HFFc6 (cell line): ENCODE measurements at places on chromosomes 4 and X.

DNA sequence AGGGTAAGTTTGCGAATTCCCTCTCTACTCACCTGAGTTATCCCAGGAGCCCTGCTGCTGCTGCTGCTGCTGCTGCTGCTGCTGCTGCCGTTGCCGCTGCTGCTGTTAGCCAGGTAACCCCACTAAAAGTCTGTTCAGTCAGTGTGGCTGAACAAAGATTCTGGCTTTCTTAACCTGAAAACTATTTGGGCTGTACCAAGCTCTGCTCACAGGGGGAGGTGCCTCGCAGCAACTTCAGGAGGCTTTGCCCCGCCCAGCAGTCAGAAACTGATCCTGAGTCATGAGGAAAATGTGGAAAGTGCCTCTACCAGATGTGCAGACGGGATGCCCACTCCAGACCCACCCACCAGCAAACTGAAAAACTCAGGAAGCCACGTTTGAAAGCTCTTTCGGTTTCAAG, at the start of gene CAPN6:
TSS of gene CAPN6 (minus strand) at position 145 of the 400 bp plus-strand sequence. CDS start 6,547 bp downstream, outside the sequence.
- no peak within 1 kb of the TSS for H3K27ac ChIP-seq
- H3K36me3 ChIP-seq: no peaks in the 10 kb centered on the region
- no peak for DNase-seq
- peaks cover 2% of the 10 kb centered on the region; the same call in 1 of the 2 replicates for H3K27me3 ChIP-seq
- H3K4me1 ChIP-seq: no peaks in the 10 kb centered on the region

DNA sequence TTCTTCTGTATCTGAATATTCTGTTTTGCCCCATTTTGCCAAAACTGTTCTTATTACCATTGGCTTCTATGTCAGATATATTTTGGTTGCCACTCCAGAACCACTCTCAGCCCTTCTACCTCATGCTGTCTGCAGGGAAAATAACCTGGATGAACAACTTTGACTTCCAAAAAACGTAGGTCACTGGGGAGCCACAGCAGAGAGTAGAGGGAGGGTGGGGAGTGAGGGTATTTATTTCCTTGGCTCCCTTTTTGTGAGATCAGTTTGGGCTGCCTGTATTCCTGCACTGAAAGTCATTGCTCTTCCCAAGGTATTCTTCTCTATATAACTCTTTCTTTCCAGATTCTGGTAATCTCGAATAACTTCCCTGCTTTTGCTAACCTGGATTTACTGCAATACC, 6.3 kb downstream of the BMPR1B start:
- DNase-seq: no peak
- no peaks in the 10 kb centered on the region for H3K36me3 ChIP-seq
- H3K4me3 ChIP-seq: no peak overlapping the region
- peaks cover 44% of the 10 kb centered on the region for H3K27me3 ChIP-seq

GRCh38 chr4:122747883-122748282, 15.4 kb downstream of the BBS12 start:
- peak overlapping the region; percentile 34; the same call in 1 of the 2 replicates for H3K27ac ChIP-seq
- peak; percentile 63 for DNase-seq

DNA sequence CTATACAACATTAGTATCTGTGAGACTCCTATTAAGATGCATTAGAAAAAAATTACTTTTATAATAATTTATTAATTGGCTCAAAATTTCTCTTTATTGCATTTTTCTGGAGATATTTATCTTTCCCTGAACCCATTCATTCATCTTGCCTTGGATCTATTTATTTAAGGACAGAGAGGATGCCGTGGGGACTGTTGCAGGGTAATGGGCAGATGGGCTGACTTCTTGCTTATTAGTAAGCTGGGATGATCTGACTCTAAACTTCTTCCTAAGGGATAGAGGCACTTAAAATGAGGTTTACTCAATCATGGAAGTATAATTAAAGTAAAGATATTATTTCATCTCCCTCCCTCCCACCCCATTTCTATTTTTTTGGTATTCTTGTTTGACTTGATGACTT, 18.2 kb upstream of the ANK2 start:
- DNase-seq: no peak
- peaks cover 3% of the 10 kb centered on the region for H3K27me3 ChIP-seq
- no peaks in the 10 kb centered on the region for H3K4me1 ChIP-seq
- H3K36me3 ChIP-seq: no peaks in the 10 kb centered on the region
- no peak overlapping the region for H3K27ac ChIP-seq

DNA sequence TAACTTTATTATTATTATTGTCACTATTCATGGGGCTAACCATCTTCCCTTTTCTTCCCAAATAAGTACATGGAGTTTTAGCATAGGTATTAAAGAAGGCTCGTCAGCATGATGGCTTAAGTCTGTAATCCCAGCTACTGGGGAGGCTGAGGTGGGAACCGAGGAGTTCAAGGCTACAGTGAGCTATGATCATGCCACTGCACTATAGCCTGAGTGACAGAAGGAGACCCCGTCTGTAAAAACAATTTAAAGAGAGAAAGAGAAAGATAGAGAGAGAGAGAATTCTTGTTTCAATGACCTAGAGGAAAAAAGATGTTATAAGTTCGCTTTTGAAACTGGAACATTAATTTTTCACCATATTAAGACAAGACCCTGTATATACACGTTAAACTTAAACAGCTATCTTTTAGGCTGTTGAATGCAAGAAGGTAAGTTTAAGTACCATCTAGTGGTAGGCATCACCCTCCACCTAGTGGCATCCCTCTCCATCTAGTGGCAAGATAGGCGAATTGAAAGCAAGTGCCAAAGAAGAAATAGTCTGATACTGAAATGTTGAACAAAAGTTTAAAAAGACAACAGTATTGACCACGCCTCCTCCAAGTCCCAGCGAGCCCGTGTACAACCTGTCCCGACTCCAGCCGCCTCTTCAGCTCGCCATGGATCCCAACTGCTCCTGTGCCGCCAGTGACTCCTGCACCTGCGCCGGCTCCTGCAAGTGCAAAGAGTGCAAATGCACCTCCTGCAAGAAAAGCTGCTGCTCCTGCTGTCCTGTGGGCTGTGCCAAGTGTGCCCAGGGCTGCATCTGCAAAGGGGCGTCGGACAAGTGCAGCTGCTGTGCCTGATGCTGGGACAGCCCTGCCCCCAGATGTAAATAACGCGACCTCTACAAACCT, 26.0 kb upstream of the YTHDC1 start:
- H3K27ac ChIP-seq: no peak overlapping the region
- H3K4me3 ChIP-seq: peak overlapping the region; percentile 80
- peaks cover 41% of the 10 kb centered on the region for H3K4me1 ChIP-seq
- peaks cover 3% of the 10 kb centered on the region; the same call in 1 of the 2 replicates for H3K27me3 ChIP-seq

- H3K4me3 ChIP-seq: no peak overlapping the region
- DNase-seq: no peak
- no peak overlapping the region for H3K27ac ChIP-seq
- no peaks in the 10 kb centered on the region for H3K36me3 ChIP-seq
- no peaks in the 10 kb centered on the region; the same call in 1 of the 2 replicates for H3K27me3 ChIP-seq
- no peaks in the 10 kb centered on the region; the same call in 1 of the 2 replicates for H3K4me1 ChIP-seq
Measured at GRCh38 chr4:25834411-25835107, 28.2 kb downstream of the SEL1L3 start.

- H3K4me3 ChIP-seq: peak overlapping the region; percentile 98
- H3K4me1 ChIP-seq: peaks cover 38% of the 10 kb centered on the region
- no peaks in the 10 kb centered on the region; the same call in 1 of the 2 replicates for H3K27me3 ChIP-seq
- H3K27ac ChIP-seq: no peak overlapping the region
- no peak for DNase-seq
Measured at GRCh38 chr4:107721436-107722100, 1.5 kb upstream of the PAPSS1 start.

DNA sequence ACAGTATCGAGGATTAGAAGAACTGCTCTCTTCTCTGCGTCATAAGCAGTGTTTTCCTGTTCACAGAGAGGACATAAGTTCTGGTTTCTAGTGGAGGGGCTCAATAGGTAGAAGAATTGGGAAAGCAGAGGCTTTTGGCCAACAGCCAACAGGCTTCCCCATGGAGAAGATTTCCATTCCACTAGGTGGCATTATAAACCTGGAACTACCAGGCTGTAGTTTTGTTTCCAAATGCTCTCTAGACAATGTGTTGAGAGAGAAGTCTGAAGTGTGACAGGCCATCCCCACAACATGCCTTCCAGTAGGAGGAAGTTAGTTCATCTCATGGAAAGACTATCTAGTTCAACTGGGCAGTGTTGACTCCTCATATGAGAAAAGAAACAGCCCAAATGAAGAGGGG, 63.8 kb upstream of the ANXA10 start:
- DNase-seq: peak; percentile 51
- no peak overlapping the region for H3K4me3 ChIP-seq
- no peaks in the 10 kb centered on the region for H3K27me3 ChIP-seq
- peaks cover 4% of the 10 kb centered on the region; the same call in 1 of the 2 replicates for H3K36me3 ChIP-seq
- peaks cover 31% of the 10 kb centered on the region for H3K4me1 ChIP-seq

DNA sequence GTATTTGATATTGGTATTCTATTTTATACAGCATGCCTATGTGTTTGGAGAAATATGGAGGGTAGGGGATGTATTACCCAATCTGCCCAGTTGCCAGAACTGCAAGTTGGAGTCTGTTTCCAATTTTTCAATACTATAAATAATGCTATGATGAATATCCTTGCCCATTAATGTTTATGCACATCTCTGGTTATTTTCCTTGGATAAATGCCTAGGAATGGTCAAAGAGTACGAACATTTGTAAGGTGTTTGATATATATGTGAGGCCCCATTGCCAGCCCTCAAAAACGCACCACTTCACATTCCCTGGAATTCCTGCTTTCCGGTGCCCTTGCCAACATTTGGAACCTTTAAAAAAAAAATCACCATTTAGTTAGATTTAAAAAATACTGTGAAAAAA, 34.3 kb downstream of the CLDN34 start:
- DNase-seq: no peak
- peaks cover 29% of the 10 kb centered on the region for H3K4me1 ChIP-seq
- H3K4me3 ChIP-seq: no peak overlapping the region
- peaks cover 3% of the 10 kb centered on the region; the same call in 1 of the 2 replicates for H3K36me3 ChIP-seq
- no peak overlapping the region for H3K27ac ChIP-seq

DNA sequence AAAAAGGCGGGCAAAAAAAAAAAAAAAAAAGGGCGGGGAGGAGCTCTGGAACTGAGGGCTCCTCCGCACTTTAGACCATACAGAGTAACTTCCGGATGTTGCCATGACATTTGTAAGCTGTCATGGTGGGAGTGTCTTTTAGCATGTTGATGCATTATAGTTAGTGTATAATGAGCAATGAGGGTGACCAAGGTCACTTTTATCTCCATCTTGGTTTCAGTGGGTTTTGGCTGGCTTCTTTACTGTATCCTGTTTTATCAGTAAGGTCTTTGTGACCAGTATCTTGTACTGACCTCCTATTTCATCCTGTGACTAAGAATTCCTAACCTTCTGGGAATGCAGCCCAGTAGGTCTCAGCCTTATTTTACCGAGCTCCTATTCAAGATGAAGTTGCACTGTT, 193.4 kb downstream of the UGT8 start:
- H3K4me1 ChIP-seq: no peaks in the 10 kb centered on the region
- DNase-seq: no peak
- no peaks in the 10 kb centered on the region; the same call in 1 of the 2 replicates for H3K36me3 ChIP-seq
- H3K27me3 ChIP-seq: no peaks in the 10 kb centered on the region
- H3K27ac ChIP-seq: no peak overlapping the region

GRCh38 chr4:20254511-20255250, 3.0 kb downstream of the SLIT2 start:
- peaks cover 55% of the 10 kb centered on the region for H3K4me1 ChIP-seq
- peak; percentile 15 for DNase-seq
- H3K36me3 ChIP-seq: peaks cover 52% of the 10 kb centered on the region
- H3K27ac ChIP-seq: peak overlapping the region; percentile 91
- peaks cover 4% of the 10 kb centered on the region for H3K27me3 ChIP-seq

DNA sequence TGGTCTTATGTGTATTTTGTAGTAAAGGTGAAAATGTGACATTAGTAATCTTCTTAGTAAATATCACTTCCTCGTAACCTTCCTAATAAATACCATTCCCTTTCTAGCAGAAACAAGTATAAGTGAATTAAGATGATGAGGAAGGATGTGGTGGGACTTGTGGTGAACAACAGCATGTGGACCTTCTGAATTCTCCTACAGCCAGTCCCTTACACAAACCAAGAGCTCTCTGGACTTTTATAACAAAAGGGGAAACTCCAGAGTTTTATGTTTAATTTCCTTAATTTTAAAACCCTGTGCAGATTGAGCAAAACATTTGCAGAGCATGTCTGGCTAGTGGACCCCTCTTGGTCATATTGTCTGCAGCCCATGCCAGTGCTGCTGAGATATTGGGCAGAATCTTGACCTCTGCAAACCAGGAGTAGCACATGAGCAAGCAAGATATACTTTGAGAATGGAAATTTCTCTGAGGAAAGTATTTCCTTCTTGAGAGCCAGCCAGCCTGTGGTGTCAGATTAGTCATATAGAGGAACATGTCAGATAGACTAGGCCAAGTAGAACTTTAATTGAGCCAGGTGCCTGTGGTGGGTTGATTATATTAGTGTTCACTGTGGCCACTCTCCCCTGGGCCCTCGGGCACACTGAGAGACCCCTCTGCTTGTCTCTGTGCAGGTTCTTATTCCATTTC, 328.2 kb downstream of the DKK2 start:
- peaks cover 2% of the 10 kb centered on the region; the same call in 1 of the 2 replicates for H3K36me3 ChIP-seq
- H3K27ac ChIP-seq: peak overlapping the region; percentile 34; the same call in 1 of the 2 replicates
- peak; percentile 45 for DNase-seq
- no peaks in the 10 kb centered on the region for H3K27me3 ChIP-seq

- H3K36me3 ChIP-seq: peaks cover 22% of the 10 kb centered on the region
- no peaks in the 10 kb centered on the region for H3K27me3 ChIP-seq
- H3K27ac ChIP-seq: peak overlapping the region; percentile 74
- H3K4me1 ChIP-seq: peaks cover 21% of the 10 kb centered on the region
- H3K4me3 ChIP-seq: no peak overlapping the region; the same call in 1 of the 2 replicates
- peak; percentile 40 for DNase-seq
Measured at GRCh38 chr4:150501983-150502382, 80.0 kb upstream of the MAB21L2 start.

GRCh38 chr4:140049849-140050637, 103.9 kb downstream of the MAML3 start:
- no peak for DNase-seq
- no peaks in the 10 kb centered on the region for H3K36me3 ChIP-seq
- H3K4me3 ChIP-seq: peak overlapping the region; percentile 90

GRCh38 chr4:82398263-82398662, 24.5 kb upstream of the HNRNPD start:
- no peak overlapping the region for H3K27ac ChIP-seq
- H3K36me3 ChIP-seq: no peaks in the 10 kb centered on the region

DNA sequence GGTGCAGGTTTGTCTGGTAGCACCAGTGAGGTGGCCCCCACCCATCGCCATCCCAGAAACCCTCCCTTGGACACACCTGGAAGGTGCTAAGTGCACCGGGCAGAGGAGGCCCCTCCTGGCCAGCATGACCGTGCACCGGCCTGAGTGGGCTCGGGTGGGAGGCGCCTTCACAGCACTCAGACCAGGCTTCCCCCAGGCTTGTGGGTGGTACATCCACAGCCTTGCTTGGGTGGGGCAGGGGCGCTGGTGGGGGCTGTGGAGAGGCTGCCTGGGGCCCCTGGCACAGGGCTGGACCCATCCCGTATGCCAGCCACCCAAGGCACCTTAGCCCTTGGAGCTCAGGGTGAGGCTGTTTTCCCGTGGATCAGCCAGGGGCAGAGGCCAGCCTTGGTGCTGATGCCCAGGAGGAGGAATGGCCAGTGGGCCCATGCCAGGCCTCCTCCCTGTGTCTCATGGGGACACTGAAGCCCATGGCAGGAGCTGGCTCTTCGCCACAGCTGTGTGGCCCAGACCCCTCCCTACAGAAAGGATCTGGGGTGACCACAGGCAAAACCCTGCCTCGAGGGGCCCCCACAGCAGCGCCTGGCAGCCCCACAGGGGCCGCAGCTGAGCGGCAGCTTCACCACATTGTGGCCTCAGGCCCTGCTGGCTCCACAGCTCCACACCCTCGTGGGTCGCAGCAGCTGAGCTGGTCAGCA, 21.4 kb downstream of the NKX1-1 start:
- no peak overlapping the region for H3K27ac ChIP-seq
- peaks cover 30% of the 10 kb centered on the region for H3K36me3 ChIP-seq
- no peak for DNase-seq
- no peak overlapping the region for H3K4me3 ChIP-seq
- H3K27me3 ChIP-seq: no peaks in the 10 kb centered on the region; the same call in 1 of the 2 replicates
- H3K4me1 ChIP-seq: no peaks in the 10 kb centered on the region
